ENCODE measurements at places on chromosomes 12 and 14. TPM values are rescaled to one million over a fixed set of nuclear protein-coding genes. Genes with fewer than 3 reads are reported as not detected.

The CDCA3 gene
- 2.3 TPM for polyA plus RNA-seq

The JPH4 gene
- polyA plus RNA-seq = not detected

DNA sequence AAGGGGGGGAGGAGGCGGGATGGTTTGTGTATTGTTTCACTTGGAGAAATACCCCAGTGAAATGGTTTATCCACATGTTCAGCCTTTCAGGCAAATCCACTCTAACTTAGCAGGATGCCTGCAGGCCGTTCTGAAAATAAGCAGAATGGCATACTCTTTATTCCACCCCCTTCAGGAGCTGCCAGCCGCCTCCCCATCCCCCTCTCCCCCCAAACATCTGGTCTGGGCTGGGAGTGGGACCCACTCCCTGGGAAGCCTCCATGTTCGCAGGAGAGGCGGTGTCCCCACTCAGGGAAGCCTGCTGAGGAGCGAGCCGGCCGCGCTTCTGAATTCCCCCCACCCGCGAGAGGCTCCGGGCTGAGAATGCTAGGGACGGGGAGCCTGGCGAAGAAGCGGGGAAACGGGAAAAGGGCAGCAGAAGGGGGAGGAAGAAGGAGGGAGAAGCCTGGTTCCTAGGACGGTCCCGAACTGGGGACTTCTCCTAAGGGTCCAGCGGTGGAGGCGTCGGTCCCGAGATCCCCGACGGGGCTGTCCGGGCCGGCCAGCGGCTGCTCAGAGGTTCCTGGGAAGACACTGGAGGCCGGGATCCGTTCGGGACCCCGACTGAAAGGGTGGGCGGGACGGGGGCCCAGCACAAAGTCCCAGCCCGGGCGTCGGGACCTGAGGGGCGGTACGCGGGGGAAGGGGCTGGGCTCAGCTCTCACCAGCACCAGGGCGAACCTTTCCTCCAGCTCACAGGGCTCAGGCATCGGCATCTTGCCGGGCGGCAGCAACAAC is 666 bp downstream of the FMNL3 start:
- DNase-seq = peak; percentile 2

The TMEM119 gene
- not detected for polyA plus RNA-seq

DNA sequence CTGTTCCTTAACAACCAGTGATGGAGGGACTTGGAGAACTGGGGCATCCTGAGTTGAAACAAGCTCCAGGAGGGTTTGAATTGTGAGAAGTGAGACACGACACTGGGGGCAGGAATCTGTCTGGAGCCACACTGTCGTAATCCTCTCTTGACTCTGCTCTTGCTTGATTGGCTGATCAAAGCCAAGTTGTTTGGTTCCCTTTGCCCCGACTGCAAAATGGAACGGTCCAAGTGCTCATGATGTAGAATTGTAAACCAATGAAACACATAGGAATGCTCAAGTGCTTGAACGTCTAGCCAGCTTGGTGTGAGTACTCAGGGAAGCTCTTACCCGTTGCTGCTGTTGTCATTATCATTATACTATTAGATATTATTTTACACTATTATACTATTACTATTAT is 98.1 kb downstream of the TMEM132C start:
- DNase-seq = no peak

Data from CD4-positive, CD25-positive, alpha-beta regulatory T cell (primary cell).